ENCODE measurements at places on chromosomes 1 and 21.

- DNase-seq: no peak
Observed at GRCh38 chr1:44819608-44820327, 11.4 kb downstream of the BTBD19 start.

GRCh38 chr1:211775170-211775569 lies 55.4 kb downstream of the LPGAT1 start:
- no peak for DNase-seq

- DNase-seq: no peak
Observed at GRCh38 chr1:226772446-226773139, 33.5 kb upstream of the ITPKB start.

DNA sequence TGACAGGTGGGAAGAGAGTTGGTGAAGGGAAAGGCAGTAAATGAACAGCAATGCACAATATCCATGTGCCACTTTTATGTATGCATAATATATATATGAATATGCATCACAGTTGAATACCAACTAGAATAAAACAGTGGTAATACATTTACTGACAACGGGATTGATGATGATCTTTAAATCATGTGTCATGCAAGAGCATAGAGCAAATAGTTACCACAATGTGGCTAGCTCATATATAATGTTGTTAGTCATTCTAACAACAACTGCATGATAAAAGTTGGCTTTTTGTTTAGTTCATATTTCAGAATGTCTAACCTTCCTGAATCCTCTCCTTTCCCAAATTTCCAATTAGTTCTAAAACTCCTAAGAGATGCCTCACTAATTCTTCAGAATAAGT lies 46.4 kb downstream of the GORAB start:
- DNase-seq: no peak

DNA sequence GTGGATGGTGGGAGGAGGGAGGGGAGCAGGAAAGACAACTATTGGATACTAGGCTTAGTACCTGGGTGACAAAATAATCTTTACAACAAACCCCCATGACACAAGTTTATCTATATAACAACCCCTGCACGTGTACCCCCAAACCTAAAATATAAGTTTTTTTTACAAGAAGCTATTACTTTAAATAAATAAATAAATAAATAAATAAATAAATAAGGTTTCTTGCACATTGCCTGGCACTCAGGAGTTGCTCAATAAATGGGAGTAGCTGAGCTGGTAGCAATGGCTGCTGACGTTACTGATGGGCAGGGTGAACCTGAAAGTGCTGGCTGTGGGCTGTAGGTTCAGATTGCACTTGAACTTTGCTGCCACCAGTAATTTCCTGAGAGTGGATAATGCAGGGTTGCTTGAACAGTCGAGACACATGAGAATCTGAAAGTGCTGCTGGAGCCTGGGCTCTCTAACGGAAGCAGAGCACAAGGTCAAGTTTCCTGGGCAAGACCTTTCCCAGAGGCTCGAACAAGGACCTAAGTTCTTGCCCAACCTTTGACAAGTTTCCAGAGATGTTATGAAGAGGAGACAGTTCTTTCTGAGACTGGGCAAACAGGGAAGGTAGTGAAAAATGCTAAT lies 14.8 kb upstream of the KCNE2 start:
- no peak for DNase-seq

GRCh38 chr1:180956028-180956640 lies 43.4 kb downstream of the KIAA1614 start:
- peak; percentile 40 for DNase-seq

DNA sequence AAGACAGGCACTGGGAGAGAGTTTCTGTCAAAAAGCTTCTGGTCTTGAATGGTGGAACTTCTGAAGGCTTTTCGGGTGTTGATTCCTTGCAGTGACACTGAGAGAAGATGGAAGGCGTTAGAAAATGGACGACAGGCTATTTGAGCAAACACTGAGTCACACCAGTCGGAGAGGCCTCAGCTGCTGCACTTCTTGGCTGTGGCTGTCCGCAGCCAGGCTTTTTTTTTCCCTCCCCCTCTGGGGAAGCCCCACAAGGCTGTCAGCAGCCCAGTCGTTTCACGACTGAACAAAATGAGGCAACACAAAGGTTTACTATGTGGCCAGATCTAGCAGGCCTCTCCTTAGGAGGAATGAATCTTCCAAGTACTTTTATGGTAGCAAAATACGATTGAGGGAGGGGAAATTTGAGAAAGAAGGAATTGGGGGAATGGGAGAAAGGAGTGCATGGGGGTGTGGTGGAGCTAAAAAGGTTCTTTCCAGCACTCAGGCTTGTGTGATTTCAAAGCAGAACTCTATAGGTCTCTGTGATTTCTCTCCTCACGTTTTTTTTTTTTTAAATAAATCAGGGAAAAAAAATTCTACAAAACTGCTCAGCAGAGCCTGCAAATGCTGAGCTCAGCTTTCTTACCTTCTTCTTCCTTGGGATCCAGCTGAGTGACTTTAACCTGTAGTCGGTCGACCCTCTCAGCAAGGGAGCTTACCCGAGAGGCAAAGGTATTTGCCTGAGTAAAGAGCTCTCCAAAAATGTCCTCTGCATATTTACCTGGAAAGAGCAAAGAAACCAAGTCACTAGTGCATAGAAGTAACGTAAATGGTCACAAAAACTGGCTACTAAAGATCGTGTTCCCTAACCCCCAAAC lies 26.1 kb downstream of the GPR3 start:
- DNase-seq: peak; percentile 90

- no peak for DNase-seq
Observed at GRCh38 chr1:71950579-71950978, 331.8 kb downstream of the NEGR1 start.

GRCh38 chr1:8943498-8944405 lies 1.9 kb upstream of the CA6 start:
- DNase-seq: no peak

GRCh38 chr1:183508694-183509093 lies 36.4 kb downstream of the SMG7 start:
- DNase-seq: no peak

GRCh38 chr1:31183126-31183525 lies 56.6 kb downstream of the NKAIN1 start:
- DNase-seq: no peak

DNA sequence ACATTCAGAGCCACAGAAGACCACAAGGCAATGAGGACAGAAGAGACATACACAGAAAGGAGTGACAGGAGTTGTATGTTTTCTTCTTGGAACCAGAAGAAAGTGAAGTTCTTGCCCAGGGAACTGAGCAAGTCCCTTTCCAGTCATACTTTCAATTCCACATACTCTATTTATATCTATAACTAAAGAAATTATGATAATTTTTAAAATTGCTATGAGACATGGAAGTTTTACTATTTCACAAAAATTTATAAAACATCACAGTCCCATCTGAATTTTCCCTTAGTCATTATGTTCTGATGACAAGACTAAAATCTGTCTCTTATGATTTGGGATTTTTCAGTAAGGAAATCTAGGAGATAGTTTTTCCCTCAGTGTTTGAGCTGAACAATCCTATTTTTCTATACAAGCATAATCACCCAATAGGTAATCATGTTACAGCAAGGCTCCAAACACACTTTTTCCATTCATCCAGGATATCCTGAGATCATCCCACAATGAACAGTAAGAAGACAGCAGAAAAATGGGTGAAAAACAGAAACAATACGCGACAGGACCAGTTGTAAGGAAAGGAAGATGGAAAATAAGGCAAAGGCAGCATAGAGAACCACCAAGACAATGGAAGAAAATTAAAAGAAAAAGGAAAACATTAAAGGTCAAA lies 154.6 kb downstream of the VAV3 start:
- no peak for DNase-seq

DNA sequence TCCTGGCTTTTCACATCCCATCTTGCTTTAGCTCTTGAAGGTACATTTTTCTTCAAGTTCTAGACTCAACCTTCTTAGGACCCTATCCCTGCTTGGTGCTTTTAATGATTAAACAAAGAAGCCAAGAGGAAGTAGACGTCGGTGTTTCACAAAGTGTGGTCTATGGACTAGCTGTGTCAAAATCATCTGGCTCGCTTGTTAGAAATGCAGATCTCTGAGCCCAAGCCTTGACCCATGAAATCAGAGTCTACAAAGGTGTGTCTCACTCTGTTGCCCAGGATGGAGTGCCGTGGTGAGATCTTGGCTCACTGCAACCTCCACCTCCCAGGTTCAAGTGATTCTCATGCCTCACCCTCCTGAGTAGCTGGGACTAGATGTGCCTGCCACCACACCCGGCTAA lies 295.5 kb upstream of the KAZN start:
- no peak for DNase-seq

- peak; percentile 39 for DNase-seq
Observed at GRCh38 chr1:180918519-180918918, 5.8 kb downstream of the KIAA1614 start.

DNA sequence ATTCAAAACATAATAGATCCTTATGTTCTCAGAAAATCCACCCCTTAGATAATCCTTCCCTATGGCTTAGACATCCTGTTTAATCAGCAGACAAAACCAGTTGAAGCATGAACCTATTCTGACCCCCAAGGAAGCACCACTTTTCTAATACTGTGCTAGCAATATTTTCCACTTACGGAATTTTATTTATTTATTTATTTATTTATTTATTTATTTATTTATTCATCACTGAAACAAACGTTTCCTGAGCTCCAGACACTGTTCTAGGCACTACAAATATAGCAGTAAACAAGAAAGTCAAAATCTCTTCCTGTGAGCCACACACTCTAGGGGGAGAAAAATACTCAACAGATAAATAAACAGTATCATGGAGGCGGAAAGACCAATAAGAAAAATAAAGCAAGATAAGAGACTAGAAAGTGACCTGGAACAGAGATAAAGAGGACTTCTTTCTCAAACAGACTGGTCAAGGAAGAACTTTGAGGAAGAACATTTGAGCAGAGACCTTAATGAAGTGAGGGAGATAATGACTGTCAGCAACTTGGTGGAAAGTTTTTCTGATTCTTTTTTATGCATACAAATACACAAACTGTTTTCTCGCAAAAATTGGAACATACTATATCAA lies 145.5 kb upstream of the POGK start:
- DNase-seq: no peak

DNA sequence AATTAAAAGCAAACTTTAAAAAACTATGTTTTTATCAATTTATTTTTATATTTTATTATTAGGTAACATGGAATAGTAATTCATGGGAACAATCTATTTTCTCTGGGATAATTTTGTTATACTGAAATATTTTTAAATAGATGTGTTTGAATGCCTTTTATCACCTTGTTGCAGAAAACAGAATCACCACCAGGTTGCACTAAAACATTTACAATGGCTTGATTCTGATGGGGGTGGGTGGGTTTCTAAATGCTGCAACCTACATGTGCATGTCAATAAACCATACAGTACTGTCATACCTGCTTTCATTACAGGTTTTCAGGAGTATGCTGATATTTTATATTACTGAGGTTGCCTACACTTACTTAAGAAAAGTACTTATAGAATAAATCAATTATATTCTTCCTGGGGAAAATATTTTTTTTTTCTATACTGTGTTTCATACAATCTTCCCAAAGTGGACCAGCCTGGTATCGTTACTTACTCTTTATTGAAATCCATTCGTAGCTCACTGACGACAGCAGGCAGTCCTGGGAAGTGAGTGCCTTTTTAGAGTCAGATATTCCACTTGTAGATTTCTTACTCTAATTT lies 132.8 kb downstream of the PTPRC start:
- DNase-seq: no peak

DNA sequence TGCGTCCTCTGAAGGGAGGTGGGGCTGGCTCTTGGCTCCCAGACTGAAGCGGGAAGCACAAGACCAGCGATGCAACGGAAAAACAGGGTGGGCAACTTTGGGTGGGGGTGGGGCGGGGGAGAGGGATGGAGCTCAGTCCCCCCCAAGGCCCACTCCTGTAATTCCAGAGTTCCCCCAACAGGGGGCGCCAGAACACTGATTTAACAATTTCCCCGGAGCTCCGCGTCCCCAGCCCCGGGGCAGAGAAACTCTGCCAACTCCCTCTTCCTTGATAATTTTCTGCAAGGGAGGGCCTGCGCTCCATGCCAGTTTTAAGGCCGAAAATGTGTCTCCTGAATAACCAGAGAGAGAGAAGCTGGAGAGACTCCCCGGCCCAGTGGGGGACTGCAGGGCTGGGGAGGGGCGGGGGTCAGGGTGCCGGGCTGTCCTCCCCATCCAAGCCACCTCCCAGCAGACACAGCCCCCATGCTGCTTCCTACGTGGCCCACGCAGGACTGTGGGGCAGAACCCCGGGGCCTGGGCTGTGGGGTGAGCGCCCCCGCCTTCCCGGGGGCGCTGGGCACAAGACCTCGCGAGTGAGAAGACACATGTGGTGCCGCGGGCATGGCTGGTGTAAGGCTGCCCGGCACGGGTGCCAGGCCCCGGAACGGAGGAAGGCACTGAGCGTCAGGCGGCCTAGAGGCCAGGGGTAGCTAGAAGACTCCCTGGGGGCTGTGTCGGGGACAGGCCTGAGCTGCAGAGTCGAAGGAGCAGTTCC lies 51.4 kb downstream of the KIF21B start:
- DNase-seq: peak; percentile 34

DNA sequence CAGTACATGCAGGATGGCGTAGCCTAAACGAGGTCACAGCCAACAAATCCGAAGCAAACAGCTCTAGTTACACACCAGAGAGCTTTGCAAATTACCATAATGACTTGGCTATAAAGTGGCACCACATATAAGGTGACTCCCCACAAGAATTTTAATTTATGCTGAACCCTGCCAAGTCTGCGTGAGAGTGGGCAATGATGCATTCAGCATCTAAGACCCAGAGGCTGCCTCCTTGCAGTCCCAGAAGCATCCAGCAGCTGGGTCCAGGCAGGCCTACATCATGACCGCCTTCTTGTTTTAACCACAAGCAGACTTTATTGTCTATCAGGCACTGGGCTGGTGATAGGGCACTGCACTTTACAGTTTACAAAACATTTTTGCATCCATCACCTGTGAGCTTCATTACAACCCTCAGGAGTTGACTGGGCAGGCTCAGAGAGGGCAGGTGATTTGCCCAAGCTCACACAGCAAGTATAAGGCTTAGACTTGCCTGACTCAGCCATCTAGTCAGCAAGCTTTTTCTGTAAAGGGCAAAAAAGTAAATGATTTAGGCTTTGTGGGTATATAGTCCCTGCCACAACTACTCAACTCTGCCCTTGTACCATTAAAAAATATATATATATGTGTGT lies 134.6 kb downstream of the GLIS1 start:
- no peak for DNase-seq

DNA sequence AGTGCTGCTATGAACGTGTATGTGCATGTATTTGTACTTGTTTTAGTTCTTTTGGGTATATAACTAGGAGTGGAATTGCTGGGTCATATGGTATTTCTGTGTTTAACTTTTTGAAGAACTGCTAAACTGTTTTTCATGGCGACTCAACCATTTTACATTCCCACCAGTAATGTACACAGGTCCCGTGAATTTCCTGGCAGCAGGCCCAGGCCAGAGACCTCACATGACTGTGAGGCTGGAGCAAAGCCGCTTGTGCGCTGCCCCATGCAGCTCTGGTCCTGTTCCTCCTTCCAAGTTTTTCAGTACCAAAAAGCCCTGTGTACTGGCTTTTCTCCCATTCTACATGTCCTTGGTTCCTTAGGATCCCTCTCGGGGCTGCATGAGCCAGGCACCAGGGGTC lies 29.6 kb downstream of the ACOT11 start:
- DNase-seq: peak; percentile 82

- no peak for DNase-seq
Observed at GRCh38 chr21:35406635-35407034, 357.5 kb upstream of the RUNX1 start.

GRCh38 chr1:243514927-243515326 lies 259.1 kb downstream of the SDCCAG8 start:
- no peak for DNase-seq

- DNase-seq: no peak
Observed at GRCh38 chr1:47598357-47598756, 160.5 kb downstream of the FOXD2 start.

Data from upper lobe of left lung (tissue), 6 donors.